Activated CD4-positive, alpha-beta T cell treated with anti-CD3 and anti-CD28 coated beads, Interleukin-2, amount 50 U/mL, for 1 hour (primary cell): ENCODE measurements at places on chromosomes 12 and 14.

DNA sequence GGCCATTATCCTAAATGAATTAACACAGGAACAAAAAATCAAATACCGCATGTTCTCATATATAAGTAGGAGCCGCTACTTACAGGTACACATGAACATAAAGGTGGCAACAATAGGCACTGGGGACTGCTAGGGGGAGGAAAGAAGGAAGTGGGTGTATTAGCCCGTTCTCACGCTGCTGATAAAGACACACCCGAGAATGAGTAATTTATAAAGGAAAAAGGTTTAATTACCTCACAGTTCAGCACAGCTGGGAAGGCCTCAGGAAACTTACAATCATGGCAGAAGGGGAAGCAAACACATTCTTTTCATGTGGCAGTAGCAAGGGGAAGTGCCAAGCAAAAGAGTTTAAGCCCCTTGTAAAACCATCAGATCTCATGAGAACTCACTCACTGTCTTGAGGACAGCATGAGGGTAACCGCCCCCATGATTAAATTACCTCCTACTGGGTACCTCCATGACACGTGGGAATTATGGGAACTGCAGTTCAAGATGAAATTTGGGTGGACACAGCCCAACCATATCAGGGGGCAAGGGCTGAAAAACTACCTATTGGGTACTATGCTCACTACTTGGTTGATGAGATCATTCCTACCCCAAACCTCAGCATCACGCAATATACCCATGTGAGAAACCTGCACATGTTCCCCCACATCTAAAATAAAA is 16.4 kb upstream of the MIA2 start:
- DNase-seq, result no peak

DNA sequence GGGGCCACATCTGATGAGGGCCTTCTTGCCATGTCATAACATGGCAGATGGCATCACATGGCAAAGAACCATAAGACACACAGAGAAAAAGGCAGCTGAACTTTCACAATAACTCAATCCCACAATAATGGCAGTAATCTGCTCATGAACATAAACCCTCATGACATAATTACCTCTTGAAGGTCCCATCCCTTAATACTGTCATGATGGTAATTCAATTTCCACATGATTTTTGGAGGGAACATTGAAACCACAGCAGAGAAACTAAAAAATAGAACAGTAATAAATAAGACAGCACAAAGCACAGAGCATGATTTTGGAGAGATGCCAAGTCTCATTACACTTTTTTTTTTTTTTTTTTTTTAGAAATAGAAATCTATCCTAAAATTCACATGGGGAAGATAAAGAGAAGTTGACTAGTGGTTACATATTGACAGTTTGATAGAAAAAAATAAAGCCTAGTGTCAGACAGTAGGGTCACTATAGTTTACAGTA is 61.8 kb upstream of the ATF7IP start:
- no peak for DNase-seq

DNA sequence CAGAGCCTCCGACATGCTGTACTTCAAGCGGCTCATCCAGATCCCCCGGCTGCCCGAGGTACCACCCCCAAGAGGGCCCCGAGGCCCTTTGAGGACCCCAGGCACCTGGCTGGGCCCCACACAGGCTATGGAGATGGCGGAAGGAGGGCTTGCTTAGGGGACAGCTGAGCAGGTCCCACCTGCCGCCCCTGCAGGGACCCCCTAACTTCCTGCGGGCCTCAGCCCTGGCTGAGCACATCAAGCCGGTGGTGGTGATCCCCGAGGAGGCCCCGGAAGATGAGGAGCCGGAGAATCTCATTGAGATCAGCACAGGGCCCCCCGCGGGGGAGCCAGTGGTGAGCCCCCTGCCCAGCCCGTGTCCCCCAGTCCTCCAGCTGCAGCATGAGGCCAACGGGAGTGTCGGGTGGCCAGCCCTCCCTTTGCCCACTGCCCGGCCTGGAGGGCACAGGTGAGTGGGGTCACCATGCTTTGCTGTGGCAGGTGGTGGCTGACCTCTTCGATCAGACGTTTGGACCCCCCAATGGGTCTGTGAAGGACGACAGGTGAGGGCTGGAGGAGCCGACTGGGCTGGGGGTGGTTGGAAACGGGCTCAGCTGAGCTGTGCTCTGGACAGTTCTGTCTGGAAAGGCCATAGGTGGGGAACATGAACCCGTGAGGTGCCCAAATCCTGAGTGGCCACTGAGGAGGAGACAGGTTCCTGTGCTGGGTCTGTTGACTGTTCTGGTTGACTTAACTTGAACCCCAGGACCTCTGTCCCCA is 20.0 kb downstream of the HIP1R start:
- DNase-seq, result no peak

GRCh38 chr12:67916266-67916970 is 72.8 kb upstream of the IFNG-AS1 start:
- DNase-seq, result no peak

DNA sequence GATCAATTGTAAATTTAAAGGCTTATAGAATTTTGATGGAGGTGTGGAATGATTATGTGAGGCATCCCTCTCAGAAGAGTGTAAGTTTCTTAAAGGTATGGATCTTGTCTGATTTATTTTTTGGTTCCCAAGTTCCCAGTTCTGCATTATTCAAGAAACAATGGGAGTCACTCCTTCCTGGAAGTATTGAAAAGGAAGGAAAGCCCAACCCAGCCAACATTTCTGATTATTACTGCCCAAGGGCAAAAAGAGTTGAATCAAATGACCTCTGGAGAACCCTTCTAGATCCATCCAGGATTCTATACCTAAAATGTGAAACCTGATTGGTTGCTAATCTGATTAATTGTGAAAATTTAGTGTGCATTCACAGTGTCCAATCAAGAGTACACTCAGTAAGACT is 166.2 kb downstream of the ANO2 start:
- DNase-seq, result no peak

DNA sequence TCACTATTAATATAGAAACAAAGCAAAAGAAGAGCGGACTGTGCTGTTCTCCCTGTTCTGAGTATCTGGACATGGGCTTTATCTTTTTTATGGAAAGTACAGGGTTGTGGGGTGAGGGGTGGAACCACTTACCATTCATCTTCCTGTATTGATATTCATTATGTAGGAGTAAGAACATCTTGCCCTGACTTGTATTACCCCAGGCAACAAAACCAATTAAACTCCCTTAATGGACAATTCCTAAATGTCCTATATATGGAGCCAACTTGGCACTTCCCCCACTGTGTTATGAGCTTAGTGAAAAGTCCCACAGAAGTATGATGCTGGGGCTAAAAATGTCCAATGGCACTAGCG is 139.9 kb upstream of the KRR1 start:
- no peak for DNase-seq

- no peak for DNase-seq
Observed at GRCh38 chr14:94707494-94707893, 62.4 kb downstream of the GSC start.

GRCh38 chr14:24847568-24848095 is 202.3 kb downstream of the STXBP6 start:
- DNase-seq, result no peak

DNA sequence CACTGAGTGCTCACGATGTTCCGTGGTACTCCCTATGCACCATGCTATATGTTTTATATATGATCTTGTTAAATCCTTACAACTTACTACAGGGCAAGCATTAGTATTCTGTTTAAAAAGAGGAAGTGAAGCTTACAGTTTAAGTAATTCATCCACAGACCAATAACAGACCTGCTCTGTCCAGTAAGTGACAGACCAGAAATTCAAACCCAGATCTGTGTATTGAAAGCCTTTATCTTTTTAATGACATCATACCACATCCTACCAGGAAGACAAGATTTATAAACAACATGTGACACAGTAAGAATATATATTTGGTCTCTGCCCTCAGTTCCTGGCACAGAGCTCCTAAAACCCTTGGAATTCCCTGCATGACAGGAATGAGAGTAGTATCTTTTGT is 206.5 kb downstream of the STXBP6 start:
- no peak for DNase-seq

DNA sequence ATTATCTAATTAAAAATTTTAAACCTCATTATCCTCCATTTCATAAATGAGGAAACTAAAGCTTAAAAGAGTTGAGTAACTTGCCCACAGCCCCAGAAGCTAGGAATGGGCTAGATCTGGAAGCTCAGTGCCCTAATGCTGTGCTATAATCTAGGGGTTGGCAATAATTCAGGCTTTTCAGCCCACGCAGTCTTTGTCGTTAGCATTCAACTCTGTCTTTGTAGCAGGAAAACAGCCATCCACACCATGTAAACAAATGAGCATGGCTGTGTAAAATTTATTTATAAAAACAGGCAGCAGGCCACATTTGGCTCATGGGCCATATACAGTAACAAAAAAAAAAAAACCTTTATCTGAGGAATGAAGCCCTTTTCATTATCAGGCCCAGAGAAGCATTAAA is 92.4 kb upstream of the OVCH1 start:
- DNase-seq, result no peak

DNA sequence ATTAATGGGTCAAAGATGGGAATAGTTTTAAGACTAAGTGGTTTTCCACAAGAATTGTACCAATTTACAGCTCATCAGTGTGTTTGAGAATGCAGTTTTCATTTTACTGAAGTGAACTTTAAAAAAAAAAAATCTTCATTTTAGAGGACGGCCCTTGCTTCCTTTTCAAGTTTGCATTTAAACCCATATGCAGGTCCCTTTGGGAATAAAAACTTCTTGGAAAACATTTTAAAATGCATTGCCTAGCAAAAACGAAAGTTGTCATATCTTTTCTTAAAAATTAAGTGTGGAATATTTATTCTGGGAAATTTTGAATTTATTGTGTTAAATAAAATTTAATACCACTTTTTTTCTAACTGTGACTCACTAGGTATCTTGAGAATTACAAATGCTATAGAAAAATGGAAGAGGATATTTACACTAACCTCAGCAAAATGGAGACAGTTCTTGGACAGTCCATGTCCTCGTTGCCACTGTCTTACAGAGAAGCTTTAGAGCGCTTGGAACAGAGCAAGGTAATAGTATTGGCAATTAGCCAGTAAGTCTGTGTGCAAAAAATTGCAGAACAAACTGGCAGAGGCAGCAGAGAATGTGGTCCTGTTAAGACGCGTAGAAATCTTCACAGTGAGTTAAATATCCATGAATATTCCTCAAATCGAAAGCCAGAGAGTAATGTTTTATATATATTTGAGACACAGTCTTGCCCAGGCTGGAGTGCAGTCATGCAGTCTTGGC is 209.7 kb downstream of the SYNE2 start:
- DNase-seq, result no peak

- no peak for DNase-seq
Observed at GRCh38 chr12:32211066-32211899, 104.6 kb downstream of the BICD1 start.

GRCh38 chr12:97006585-97006984 is 99.5 kb downstream of the NEDD1 start:
- DNase-seq, result no peak

- DNase-seq, result no peak
Observed at GRCh38 chr12:132558042-132558856, 52.1 kb downstream of the LRCOL1 start.

DNA sequence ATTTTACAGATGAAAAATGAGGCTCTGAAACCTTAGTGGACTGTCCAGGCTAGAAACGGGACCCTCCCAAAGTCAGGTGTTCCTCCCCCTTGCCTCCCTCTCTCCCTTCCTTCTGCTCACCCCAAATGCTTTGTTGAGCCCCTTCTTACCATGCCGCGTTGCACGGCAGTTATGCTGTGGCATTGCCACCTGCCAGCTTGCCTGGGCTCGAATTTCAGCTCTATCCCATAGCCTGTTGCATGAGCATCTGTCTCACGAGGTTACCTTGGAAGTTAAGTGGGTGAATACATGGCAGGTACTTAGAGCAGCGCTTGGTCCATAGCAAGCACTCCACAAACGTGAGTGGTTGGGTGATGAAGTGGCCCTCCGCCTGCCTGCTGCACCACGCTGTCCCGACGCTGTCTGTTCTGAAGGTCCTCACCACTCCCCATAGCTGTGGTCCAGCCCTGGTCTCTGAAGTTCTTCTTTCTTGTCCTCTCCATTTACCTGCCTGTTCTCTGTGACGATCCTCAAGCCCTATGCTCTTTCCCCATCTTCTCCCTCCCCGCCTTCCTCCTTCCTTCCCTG is 269.9 kb downstream of the CACNA1C start:
- no peak for DNase-seq

- DNase-seq, result no peak
Observed at GRCh38 chr12:15001733-15002382, 29.0 kb downstream of the PDE6H start.

DNA sequence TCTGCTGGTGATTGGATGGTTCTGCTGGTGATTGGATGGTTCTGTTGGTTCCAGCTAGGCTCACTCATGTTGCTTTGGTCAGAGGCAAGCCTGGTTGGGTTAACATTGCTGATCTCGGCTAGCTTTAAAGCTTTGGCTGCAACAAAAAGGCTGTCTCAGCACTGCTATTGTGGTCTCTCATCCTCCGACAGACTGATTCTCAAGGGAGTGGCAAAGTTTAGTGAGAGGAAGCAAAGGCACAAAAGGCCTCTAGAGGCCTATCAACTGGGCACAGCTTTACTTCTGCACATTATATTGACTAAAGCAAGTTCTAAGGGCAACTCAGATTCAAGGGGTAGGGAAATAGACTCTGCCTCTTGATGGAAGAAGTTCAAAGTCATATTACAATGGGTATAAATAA is 84.7 kb upstream of the LGR5 start:
- no peak for DNase-seq

DNA sequence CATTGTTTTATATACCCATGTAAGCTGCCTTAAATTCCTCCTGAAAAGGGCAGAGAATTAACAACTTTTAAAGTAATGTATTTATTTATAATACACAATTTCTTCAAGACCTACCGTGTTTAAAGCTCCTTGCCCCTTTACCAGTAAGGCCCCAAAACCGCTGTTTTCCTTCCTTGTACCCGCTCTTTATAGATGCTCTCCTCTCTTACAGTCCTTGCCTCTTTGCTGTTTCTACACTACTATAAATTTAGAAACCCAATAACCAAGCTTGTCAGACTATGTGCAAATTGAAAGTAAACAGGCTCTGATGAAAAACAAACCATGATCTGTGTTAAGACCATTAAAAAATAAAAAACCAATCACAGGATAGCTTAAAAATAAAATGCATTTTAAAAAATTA is 3.9 kb downstream of the MPHOSPH9 start:
- no peak for DNase-seq

- no peak for DNase-seq
Observed at GRCh38 chr12:77401064-77401769, 335.8 kb upstream of the E2F7 start.

DNA sequence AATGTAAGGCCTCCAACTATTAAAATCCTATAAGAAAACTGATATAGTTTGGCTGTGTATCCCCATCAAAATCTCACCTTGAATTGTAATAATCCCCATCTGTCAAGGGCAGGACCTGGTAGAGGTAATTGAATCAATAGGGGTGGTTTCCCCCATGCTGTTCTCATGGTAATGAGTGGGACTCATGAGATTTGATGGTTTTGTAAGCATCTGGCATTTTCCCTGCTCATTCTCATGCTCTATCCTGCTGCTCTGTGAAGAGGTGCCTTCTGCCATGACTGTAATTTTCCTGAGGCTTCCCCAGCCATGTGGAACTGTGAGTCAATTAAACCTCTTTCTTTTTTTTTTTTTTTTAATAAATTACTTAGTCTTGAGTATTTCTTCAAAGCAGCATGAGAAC is 31.9 kb downstream of the TSPAN19 start:
- DNase-seq, result no peak
